ENCODE measurements at places on chromosomes 12 and 14.

GRCh38 chr12:52005903-52006703, 643 bp upstream of the TAMALIN start:
- DNase-seq: no peak

- DNase-seq: no peak
Measured at GRCh38 chr14:49957089-49957852, 64.4 kb downstream of the ARF6 start.

DNA sequence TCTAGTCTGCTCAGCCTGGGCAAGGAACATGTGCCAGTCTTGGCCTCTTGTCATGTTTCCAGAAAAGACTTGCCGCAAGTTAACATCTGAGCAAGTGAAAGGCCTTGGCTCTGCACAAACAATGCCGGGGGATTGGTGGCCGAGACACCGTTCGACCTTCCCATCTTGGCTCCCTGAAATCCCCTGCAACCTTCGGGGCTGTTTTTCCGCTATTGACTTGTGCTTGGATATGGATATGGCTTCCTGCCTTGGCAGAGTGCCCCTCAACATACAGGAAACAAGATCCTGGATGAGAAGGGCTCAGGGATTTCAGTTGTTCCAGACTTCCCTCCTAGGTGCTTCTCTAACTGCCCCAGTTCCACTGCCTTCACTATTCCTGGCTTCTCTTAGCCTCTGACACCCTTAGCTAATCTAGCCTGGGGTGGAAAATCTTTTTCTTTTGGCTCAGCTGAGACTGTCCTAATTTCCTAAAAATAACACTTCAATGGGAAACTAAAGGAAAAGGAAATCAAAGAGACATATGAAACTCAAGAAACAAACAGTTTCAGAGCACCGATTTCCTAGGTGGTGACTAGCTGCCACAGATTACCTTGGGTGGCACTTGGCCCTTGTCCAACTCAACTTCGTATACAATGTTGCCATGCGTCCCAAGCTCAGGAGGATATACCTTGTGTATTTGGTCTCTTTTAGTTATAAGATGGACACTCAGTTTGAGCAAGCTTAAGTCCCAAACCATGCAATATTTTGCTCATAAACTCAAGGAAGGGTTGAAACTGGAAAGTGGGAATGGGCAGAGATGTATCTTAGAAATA, 33.9 kb downstream of the RDH12 start:
- no peak for DNase-seq

GRCh38 chr12:42807766-42808165, 218.2 kb upstream of the PRICKLE1 start:
- DNase-seq: no peak

GRCh38 chr14:22980672-22981089, 1.7 kb downstream of the AJUBA start:
- DNase-seq: no peak

DNA sequence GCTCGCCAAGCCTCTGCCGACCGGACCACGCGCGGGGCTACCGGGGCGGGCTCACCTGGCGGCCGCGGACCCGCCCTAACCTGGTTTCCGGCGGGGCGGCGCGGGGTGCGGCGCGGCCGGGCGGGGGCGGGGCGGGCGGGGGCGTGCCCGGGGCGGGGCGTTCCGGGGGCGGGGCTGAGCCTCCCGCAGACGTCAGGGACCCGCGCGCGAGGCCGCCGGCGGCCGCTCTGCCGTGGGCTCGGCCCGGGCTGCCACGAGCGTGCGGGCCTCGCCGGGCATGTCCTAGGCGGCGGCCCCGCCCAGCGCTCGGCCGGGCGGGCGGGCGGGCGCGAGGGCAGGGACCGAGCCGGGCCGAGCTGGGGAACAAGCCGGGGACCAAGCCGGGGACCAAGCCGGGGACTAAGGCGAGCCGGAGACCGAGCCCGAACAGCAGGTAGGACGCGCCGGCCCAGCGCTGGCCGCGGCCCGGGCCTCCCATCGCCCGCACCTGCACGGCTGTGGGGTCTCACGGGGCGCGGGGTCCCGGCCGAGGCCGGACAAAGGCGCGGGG, at the start of gene CEP170B:
Gene CEP170B (plus strand): TSS at position 188 of the 550 bp plus-strand sequence. CDS start 3,183 bp downstream, outside the sequence.
- no peak for DNase-seq

DNA sequence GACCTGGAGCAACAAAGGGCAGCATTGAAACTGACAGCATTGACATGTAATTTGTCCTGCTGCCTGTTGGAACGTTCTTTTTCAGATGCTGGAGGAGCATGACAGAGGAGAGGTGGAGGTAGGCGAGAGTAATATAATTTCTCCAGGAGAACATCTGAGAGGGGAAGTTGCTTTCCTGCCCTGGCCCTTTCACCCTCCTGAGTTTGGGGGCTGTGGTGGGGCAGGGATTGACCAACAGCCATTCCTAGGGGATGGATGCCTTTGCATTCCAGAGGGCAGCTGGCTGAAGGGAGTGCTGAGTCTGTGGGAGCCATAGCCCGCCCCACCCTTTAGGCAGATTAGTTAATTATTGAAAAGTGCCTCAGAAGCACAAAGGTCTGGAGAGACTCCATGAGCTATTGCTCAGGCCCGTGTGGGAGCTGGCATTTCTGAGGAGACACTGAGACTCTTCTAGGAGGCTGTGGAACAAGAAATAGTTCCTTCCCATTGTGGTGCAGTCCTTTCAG, 73.5 kb downstream of the ARF6 start:
- no peak for DNase-seq

DNA sequence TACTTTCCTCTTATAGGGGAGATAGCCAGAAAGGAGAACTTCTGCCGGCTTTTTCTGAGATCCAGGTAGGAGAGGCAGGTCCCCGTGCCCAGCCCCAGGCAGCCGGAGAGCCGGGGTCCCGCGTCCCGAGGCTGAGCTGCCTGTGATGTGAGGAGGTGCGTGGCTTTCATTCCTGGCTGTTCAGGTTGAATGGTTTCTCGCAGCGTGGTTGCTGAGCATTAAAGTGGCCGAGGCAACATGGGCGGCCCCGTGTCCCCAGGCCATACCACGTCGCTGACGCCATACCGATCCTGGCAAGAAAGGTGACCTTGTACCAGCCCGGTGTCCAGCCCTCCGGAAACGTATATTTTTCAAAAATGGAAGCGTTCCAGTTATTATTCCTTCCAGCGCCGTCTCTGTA, 116.7 kb upstream of the MYL2 start:
- DNase-seq: no peak

DNA sequence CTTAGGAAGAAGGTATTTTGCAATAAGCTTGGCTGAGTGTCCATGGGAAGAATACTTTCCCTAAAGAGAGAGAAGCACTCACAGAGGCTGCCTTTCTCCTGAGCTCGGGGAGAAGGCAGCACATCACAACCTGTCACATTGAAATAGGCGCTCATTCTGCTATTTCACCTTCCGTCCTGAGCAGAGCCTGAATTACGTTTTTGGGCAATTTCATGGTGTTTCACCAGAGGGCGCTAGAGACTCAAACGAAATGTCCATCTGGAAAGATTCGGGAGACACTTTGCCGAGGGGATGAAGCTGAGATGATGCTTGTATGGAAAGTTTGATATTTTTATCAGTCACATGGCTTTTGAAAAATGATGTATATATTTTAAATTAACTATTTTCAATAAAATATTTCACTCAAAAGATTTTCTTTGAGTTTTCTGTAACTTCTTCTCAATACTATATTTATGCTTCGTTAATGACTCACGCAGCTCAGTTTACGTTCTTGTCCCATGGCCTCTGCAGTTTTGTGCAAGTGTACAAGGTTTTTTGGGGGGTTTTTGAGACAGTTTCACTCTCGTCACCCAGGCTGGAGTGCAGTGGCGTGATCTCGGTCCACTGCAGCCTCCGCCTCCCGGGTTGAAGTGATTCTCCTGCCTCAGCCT, 17.4 kb upstream of the B4GALNT3 start:
- no peak for DNase-seq

GRCh38 chr12:11067514-11067913, 5.4 kb upstream of the TAS2R46 start:
- no peak for DNase-seq

DNA sequence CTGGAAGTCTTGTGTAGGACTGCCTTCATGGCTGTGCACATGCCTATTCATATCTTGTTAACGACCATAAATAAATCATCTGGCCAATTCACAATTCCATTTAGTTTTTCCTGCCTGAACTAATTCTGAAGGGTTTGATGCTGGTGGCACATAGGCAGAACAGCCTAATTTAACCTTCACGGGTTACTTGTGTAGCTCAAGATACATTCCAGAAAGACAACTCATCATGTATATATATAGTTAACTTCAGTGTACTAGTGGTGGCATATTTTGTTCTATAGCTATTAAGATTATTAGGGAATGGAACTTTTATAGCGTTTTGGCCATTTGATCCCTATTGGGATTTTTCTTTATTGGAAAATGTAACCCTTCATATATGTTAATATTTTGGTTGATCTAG, 31.4 kb downstream of the CFAP54 start:
- no peak for DNase-seq

DNA sequence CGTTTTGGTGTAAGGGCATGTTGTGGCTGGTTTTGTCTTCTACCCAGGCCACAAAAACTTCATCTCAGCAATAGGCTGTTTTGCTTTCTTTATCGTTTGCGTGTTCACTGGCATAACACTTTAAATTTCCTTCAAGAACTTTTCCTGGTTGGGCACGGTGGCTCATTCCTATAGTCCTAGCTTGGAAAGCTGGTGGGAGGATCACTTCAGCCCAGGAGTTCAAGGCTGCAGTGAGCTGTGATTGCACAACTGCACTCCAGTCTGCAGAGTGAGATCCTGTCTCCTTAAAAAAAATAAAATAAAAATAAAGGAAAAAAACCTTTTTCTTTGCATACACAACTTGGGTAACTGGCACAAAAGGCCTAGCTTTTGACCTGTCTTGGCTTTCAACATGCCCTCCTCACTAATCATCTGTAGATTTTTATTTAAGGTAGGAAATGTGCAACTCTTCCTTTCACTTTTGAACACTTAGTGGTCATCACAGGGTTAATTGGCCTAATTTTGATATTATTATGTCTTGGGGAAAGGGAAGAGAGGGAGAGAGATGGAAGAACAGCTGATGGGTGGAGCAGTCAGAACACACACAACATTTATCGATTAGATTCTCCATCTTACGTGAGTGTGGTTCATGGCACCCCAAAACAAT, 78.9 kb upstream of the PSMA6 start:
- no peak for DNase-seq

DNA sequence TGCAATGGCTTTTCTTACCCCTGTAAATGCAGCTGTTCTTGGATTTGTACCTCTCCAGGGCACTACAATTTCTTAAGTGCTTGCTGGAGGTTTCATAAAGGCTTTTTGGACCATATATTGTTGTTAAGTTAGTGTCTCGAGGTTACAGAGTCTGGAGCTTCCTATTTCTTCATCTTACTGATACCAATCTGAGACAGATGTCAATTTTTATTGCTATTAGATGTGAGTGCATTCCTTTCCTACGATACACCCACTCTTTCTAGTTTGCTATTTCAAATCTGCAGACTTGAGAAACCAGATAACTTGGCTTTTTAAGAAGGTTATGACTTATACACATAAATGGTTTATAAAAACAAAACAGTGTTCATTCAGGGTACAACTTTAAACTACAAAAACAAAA, 2.1 kb downstream of the NOXRED1 start:
- DNase-seq: no peak

- no peak for DNase-seq
Measured at GRCh38 chr14:50924843-50925242, 19.4 kb downstream of the PYGL start.

DNA sequence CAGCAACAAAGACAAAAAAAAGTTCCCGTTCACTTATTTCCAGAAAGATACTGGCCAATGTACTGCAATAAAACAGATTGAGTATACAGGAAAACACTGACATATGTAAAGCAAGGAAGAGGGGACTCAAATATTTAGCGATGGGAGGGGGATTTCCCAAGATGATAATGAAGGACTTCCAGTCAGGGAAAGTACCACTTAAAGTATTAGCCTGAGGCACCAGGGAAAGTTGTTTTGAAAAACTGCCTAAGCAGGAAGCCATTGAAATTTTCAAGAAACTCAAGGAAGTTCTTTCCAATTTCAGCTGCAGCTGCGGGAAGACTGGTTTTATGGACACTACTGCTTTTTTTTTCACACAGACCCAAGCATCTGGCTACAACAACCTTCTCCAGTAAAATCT, 1007.4 kb upstream of the NOVA1 start:
- DNase-seq: no peak

DNA sequence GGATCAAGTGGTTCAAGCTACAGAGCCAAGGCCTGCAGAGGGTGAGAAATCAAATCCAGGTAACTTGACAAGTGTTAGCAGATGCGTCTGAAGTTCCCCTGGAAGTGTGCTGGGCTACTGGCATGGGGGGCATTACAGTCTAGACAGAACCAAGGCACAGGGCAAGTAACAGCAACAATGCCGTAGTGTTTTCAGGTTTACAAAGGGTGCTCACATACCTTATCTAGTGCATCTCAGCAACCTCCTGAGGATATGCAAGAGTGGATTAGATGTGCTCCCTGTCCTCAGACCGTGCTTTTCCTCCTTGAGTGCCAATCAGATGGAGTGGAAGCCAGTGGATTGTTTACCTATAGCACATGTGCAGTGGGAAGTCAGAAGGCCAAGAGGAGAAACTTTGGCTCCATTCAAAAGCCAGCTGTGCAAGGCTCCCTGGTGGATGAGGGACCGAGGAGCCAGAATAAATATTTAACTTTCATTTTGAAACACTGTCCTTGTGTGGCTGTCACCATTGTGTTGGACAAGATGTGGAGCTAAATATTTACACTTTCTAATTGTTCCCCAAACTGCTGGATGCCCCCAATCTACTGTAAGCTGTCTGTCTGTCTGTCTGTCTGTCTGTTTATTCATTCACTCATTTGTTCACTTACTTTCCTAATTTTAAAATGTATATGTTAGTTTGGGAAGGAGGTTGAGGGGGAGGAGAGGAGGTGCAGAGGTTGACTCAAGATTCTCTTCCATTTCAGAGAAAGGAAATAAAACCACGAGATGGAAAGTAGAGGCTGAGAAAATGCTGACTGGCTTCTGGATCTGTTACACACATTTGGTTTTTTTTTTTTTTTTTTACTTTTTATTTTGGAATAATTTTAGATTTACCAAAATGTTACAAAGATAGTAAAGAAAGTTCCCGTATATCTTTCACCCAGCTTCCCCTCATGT, 184.0 kb upstream of the PARP11 start:
- no peak for DNase-seq

DNA sequence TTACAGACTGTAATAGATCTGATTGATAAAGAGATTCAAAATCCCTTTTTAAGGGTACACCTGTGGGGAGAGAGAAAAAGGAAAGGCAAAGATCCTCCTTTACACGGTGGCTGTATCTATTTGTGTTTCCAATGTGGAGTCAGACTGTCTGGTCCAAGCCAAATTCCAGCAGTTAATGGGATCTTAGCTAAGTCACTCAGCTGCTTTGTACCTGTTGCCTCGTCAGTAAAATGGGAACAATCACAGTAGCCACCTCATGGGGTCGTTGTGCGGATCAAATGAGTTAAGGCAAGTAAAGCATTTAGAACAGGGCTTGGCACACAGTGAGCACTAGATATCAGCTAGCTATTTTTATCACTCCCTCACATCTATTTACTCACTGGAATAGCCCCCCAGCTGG, 46.9 kb downstream of the EFCAB11 start:
- DNase-seq: no peak

DNA sequence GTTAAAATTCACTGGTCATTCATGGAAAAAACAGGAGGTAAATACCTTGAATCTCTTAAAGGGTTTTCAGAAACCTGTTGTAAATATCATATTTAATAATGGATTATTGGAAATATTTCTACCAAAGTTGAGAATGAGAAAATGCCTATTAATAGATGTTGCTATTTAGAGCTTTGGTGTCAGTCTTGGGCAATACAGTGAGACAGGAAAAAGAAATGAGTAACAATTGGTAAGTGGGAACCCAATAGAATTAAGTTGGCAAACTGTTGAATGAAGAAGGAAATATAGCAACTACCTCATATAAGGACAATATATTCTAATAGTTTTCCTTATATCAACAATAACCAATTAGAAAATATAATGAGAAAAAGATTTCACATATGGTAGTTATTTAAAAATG, 78.0 kb downstream of the ATF7IP start:
- no peak for DNase-seq

All from GM12864 (cell line).